ENCODE measurements at places on chromosomes 6 and 20.

DNA sequence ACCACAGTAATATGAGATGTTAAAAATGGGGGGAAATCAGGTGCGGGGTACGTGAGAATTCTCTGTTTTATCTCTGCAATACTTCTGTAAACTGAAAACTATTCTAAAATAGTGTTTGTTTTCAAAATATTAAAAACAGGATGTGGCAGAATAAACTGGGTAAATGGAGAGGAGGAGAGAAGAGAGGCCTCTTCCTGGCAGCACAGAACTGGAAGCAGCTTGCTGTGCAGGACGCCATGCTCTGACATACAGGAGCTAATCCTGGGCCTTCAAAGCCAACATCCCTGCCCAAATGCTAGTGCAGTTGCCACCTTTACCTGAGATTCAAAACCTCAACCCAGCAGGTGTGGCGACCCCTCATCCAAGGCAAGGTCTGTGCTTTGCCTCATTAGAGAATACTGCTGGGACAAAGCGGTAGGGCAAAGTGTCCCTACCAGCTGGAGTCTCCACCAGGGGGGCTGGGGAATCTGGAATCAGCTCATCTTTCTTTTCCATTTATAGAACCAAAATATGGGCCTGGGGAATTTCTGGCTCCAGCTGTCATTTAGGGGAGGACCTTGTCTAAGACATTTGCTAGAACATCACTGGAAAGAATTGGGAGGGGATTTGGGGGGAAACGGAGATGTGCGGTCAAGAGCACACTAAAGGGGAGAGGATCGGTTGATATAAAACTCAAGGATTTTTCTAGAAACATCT, 67.3 kb downstream of the SCML4 start:
- DNase-seq = no peak

GRCh38 chr20:32538526-32538939, 46.6 kb downstream of the NOL4L start:
- DNase-seq = no peak

DNA sequence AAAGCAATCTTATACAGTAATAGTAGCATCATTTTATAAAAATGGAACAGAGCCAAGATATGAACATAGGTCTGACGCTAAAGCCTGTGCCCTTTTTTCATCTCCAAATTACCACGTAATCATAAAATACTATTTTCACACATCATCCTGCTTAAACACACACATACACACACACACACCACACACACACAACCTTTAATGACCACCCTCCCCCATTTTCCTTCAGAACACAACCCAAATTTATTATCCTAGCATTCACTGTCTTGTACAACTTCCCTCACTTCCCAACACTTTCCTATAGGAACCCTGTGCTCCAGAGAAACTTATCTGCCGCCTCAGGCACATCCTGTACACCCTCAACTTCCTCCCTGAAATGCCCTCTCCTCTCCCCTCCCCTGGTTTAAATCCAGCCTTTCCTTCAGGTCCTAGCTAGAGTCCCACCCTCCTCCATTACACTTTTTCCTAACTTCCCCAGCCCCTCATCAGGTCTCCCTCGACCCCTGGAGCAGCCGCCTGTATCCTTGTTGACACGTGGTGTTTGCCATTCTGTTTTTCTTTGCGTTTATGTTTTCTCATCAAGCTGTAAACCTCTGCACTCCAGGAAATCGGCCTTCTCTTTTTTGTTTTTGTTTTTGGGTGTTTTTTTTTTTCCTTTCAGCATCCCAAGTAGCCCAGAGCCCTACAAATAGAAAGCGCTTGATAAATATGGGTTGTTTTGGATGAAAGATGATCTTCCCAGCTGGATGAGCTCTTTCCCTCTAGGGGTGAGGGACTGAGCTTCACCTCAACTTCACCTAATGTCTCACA, 968 bp upstream of the MMP24 start:
- no peak for DNase-seq

DNA sequence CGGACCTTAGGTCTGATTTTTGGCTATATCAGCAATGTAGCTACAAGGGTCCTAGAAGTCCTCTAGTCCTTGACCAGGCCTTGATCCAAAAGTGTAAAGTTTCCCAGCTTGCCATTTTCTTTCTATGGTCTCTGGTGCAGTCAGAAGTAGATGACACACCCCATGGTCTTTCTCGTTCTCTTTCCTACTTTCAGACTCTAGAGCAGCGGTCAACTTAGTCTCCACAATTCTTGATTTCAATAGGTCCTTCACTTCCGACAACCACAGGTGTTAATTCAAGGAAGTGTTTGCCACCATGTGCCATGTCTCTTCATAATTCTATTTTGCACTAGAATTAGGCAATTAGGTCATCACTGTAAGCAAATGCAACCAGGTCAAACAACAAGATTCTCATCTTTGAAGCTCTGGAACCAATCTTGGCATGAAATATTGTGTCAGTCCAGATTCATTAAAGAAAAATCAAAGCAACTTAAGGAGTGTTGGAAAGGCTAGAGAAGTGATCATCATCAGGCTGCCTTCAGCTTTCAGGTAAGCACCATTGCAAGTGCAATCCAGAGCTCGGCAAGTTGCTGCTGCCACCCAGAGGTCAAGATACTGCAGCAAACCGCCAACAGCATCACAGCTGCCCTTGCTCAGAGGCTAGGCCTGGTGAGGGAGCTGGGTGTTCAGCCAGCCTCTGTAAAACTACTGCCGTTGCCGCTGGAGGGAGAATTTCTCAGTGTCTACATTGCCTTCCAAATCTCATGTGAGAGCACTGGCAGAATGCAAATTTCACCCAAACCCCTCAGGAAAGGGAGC, 5.6 kb upstream of the SYNE1 start:
- DNase-seq = peak; percentile 64

DNA sequence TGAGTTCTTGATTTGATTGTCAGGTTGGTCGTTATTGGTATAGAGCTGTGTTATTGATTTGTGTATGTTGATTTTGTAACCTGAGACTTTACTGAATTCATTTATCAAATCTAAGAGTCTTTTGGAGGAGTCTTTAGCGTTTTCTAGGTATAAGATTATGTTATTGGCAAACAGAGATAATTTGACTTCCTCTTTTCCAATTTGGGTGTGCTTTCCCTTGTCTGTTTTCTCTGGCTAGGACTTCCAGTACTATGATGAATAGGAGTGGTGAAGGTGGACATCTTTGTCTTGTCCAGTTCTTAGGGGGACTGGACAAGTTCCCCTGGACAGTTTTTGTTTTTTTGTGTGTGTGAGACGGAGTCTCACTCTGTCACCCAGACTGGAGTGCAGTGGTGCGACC, 17.4 kb downstream of the HLA-DOA start:
- DNase-seq = no peak

- DNase-seq = no peak
Observed at GRCh38 chr6:101760843-101761621, 367.5 kb downstream of the GRIK2 start.

- no peak for DNase-seq
Observed at GRCh38 chr6:41646026-41646795, 7.9 kb downstream of the MDFI start.

GRCh38 chr6:1313767-1314503, 2.0 kb downstream of the FOXQ1 start:
- no peak for DNase-seq
